ENCODE measurements at places on chromosomes 16 and 17. TPM values are rescaled to one million over a fixed set of nuclear protein-coding genes. Genes with fewer than 3 reads are reported as not detected.

TAT gene
- total RNA-seq = 0.03 TPM

STAT5A gene
- total RNA-seq = 8.0 TPM

ROGDI gene
- 14.2 TPM for total RNA-seq

STX1B gene
- total RNA-seq = 1.5 TPM

TEKT1 gene
- 0.07 TPM for total RNA-seq

ENKD1 gene
- total RNA-seq = 12.3 TPM

NKIRAS2 gene
- 40.6 TPM for total RNA-seq

GPR139 gene
- total RNA-seq = not detected

PMFBP1 gene
- total RNA-seq = 0.16 TPM

CD300E gene
- not detected for total RNA-seq

CTRB2 gene
- 0.16 TPM for total RNA-seq

RIPOR1 gene
- total RNA-seq = 43.0 TPM

ICAM2 gene
- total RNA-seq = 0.07 TPM

SLC2A4 gene
- total RNA-seq = 0.35 TPM

TBX6 gene
- 0.31 TPM for total RNA-seq

TEKT5 gene
- not detected for total RNA-seq

ZNF768 gene
- 49.1 TPM for total RNA-seq

CD300H gene
- not detected for total RNA-seq

HOXB1 gene
- not detected for total RNA-seq

All from A549 treated with AZD2906 at 1 μM for 4 hours (cell line).